ENCODE measurements at places on chromosomes 4 and X. TPM values are rescaled to one million over a fixed set of nuclear protein-coding genes. Genes with fewer than 3 reads are reported as not detected.

Gene FGFBP1
- not detected for total RNA-seq

Gene NUP62CL
- 2.8 TPM for total RNA-seq

Gene HTN3
- not detected for total RNA-seq

Gene GSX2
- not detected for total RNA-seq

Gene GPM6B
- total RNA-seq: not detected
